ENCODE measurements at places on chromosomes 7 and 10.

DNA sequence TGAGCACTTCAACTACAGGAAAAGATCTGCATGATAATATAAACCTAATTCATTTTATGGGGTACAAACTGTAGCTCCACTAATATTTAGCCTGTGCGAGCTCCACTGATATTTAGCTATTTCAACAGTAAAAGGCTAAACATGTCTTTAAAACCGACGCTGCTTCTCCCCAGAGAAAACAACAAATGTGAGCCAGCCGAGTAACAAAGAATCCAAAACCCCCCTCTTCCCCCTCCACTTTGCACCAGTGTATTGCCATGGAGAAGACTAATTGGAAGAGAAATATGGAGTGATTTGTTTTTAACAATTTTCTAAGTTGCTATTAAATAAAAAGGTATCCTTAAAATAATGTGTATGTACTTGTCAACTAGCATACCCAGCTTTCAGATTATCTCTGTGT lies 136.7 kb downstream of the GFRA1 start:
- H3K36me3 ChIP-seq: no peaks in the 10 kb centered on the region
- no peak for DNase-seq
- H3K4me1 ChIP-seq: no peaks in the 10 kb centered on the region
- no peak overlapping the region for H3K4me3 ChIP-seq
- no peaks in the 10 kb centered on the region for H3K27me3 ChIP-seq
- H3K27ac ChIP-seq: no peak overlapping the region

DNA sequence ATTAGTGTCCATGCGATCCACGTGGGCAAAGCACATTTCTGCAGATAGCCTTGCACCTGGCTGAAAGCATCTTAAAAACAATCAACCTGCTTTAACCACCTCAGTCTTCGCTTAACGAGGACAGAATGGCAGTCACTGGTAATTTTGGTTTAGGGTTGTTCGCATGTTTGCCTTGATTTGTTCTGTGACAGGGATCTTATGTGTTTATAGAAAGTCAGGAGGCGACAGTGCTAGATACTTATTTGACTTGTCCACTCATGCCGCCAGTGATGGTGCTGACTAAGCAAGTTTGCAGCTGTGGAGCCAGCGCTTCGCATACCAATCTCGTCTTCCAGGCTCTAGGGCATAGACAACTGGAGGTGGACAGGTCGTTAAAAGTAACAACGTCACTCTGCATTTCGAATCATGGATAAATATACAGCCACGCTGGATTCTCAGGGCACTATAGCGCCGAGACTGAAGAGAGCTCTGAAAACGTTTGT lies 1.2 kb upstream of the TMEM243 start:
- DNase-seq: peak; percentile 37
- H3K27me3 ChIP-seq: peaks cover 3% of the 10 kb centered on the region
- peak overlapping the region; percentile 97 for H3K4me3 ChIP-seq
- peaks cover 25% of the 10 kb centered on the region for H3K4me1 ChIP-seq

DNA sequence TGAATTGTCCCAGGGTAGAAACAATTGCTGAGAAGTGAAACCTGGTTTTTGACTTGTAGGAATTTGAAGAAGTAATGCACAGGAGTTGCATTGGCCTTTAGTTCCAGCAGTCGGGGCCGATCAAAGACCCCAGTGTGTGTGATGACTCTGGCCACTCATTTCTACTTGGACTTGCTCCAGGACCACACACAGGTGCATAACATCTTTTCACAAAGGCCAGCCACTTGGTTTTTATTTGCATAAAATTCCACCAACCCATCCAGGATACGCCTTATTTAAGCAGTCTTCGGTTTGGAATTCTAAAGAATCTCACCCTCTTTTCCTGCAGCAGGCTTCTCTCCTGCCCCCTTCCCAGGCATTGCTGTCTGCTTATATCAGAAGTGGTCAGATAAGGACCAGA lies 162.0 kb upstream of the HABP2 start:
- DNase-seq: no peak
- H3K4me3 ChIP-seq: no peak overlapping the region
- no peak overlapping the region for H3K27ac ChIP-seq
- peaks cover 4% of the 10 kb centered on the region for H3K27me3 ChIP-seq

DNA sequence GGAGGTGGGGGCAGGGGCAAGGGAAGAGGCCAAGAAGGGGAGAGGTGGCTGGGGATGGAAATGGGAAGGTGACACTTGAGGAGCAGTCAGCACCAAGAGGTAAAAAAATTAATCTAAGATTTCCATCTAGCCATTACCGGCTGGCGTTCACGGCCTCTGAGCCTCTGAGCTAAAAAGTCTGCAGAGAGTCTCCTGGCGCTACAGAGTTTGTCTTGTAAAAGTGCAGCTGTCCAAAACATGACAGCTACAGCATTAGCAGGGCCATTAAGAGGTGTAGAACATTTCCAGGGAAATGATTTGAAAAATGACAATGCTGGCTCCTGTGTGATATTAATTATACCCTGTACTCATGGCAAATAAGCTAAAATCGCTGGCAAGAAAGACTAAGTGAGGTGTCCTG lies 167.6 kb downstream of the LRMDA start:
- no peaks in the 10 kb centered on the region for H3K4me1 ChIP-seq
- DNase-seq: no peak
- no peaks in the 10 kb centered on the region for H3K36me3 ChIP-seq
- H3K4me3 ChIP-seq: no peak overlapping the region
- peaks cover 2% of the 10 kb centered on the region for H3K27me3 ChIP-seq

- no peak for DNase-seq
- H3K27me3 ChIP-seq: no peaks in the 10 kb centered on the region
- no peak overlapping the region for H3K4me3 ChIP-seq
Measured at GRCh38 chr10:96857301-96858012, 25.4 kb downstream of the LCOR start.

- no peaks in the 10 kb centered on the region for H3K4me1 ChIP-seq
- no peaks in the 10 kb centered on the region for H3K27me3 ChIP-seq
- H3K27ac ChIP-seq: no peak overlapping the region
- DNase-seq: no peak
- no peak overlapping the region for H3K4me3 ChIP-seq
Measured at GRCh38 chr7:156827587-156828203, 65.3 kb downstream of the LMBR1 start.
